ENCODE measurements at places on chromosomes 2 and 18. TPM values are rescaled to one million over a fixed set of nuclear protein-coding genes. Genes with fewer than 3 reads are reported as not detected.
A peak's percentile ranks its signal among the peaks of the same experiment; 100 is the strongest.

Gene CNGA3
- total RNA-seq = 0.29 TPM

DNA sequence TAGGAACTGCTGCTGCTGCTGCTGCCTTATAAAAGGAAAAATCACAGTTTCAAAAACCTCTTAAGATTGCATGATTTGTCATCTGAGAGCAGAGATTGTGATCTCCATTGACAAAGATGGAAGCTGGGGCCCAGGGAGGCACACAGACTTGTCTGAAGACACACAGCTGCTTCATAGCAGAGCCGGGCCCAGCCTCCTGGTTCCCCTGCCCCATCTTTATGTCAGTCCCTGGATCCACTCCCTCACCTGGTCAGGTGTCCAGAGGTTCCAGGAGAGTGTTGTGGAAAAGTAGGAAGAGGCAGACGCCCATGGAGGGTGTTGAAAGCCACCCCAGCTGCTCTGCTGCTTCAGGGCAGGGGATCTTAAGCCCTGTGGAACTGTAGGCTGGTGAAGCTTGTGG is 20.0 kb downstream of the STEAP3 start:
- peak; percentile 44 for DNase-seq

Gene TPO
- not detected for total RNA-seq

Gene PLEKHH2
- 18.8 TPM for total RNA-seq

DNA sequence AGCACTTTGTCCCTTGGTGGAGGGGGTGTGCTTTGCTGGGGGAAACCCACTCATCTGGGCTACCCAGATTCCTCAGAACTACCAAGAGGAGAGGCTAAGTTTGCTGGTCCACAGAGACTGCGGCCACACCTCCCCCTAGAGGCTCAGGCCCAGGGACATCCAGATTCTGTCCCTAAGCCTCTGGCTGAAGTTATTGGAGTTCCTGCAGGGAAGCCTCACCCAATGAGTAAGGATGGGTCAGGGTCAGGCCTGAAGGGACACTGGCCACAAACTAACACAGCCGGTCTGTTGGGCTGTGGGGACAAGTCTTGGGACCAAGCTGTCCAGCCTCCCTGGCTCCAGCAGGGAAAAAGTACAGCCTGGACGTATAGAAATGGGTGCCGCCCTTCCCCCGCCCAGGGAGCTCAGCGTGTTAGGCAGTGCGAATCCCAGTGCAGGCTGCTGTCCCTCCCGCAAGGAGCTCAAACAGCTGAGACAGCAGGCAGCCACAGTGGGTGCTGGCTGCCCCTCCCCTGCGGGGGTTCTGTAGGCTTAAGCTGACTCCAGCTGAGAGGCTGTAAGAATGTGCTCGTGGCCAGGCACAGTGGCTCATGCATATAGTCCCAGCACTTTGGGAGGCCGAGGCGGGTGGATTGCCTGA is 86.9 kb upstream of the ARL5A start:
- no peak for DNase-seq

Gene STAT4
- 16.6 TPM for total RNA-seq

Gene OSBPL6
- total RNA-seq = 5.4 TPM

DNA sequence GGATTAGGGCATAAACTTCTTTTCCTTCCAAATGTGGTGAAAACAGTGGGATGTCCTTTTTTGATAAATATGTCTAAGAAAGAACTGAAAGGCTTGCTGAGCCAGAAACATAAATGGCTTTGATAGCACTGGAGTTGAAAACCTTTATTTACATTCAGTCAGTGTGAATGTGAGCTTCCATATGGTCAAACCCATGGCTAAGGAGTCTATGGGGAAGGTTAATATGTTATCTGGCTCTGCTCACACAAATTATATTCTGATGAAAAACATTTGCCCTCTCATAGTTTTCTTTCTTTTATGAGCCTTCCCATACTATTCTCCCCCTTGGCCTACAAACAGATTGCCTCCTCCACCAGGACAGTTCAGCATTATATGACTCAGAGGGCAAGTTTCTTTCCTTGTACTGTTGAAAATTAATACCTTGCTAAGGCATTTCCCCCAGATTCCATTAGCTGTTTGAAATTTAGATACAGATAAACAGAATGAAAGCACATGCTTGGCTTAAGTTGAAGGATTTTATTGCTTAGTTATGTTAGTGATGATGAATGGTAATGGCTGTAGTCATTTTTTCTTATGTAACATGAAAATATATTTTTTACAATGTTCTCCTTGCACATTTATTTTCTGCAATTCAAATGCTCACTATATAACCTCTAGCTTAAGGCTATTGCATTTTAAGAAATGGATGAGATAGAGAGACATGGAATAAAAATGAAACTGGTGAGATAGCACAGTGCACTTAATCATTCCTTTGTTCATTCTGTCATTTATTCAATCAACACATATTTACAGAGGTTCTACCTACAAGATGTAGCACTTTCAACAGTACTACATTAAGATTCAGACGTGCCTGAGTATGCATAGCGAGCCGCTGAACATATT is 544.1 kb downstream of the LRRTM4 start:
- DNase-seq = no peak

Gene C2orf78
- total RNA-seq = not detected

Gene IFT172
- 33.3 TPM for total RNA-seq

Gene PLB1
- total RNA-seq = 0.36 TPM
